ENCODE measurements at places on chromosomes 6 and 20.

DNA sequence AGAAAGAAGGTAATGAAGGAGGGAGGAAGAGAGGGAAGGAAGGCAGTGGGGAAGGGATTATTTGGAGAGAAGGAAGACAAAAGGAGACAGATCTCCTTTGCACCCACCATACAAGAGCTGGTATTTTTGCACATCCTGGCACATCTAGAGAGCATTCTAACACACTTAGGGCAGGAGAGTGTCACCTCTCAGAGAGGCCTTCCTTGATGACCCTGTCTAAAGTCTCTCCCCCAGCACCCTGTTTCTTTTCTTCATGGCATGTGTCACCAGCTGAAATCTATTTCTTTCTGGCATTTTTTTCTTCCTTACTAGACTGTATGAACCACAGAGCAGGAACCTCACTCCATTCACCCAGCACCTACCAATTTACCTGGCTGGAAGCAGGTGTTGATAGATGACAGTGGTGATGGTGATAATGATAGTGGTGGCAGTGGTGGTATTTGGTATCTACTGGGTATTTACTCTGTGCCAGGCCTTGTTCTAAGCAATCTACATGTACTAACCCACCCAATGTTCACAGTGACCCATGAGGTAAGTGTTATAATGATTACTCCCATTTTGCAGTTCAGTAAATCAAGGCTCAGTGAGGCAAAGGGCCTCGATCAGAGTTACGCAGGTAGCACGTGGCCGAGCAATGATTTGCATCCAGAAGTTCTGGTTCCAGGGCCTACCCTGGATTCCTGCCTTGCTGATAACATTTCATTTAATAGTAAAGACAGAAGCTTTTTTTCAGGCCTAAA lies 131.8 kb downstream of the NFATC2 start:
- DNase-seq = no peak

- DNase-seq = no peak
Observed at GRCh38 chr20:50339466-50339901, 148.9 kb downstream of the CEBPB start.

DNA sequence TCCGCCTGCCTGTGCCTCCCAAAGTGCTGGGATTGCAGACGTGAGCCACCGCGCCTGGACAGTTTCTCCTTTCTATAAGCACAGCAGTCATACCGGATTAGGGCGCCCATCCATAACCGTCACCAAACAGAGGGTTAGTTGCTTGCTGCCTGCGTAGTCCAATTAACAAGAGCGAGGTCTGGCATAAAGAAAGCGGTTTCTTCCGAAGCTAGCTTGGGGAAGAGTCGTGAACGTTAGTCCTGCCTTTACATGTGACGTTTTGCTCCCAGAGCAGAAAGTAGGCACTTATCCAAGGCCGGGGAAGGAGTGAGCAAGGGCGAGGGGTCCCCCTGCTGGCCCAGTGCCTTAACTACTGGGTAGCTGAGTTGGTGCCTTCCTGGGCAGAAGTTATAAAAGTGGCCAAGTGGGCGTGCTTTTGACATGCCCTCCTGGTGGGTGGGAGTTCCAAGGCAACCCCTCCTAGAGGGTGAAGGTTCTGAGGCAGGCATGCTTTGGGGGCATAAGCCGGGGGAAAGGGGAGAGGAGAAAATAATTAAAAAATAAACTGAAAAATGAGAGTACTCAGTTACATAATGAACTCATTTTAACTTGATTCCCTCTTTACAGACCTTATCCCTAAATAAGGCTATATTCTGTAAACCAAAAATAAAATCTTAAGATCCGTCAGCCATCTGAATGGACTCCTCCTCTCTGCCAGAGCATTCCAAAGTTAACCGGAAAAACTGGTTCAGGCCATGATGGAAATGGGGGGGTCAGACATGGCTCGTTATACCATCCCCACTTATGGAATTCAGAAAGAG lies 88.0 kb downstream of the FAM217A start:
- peak; percentile 72 for DNase-seq

DNA sequence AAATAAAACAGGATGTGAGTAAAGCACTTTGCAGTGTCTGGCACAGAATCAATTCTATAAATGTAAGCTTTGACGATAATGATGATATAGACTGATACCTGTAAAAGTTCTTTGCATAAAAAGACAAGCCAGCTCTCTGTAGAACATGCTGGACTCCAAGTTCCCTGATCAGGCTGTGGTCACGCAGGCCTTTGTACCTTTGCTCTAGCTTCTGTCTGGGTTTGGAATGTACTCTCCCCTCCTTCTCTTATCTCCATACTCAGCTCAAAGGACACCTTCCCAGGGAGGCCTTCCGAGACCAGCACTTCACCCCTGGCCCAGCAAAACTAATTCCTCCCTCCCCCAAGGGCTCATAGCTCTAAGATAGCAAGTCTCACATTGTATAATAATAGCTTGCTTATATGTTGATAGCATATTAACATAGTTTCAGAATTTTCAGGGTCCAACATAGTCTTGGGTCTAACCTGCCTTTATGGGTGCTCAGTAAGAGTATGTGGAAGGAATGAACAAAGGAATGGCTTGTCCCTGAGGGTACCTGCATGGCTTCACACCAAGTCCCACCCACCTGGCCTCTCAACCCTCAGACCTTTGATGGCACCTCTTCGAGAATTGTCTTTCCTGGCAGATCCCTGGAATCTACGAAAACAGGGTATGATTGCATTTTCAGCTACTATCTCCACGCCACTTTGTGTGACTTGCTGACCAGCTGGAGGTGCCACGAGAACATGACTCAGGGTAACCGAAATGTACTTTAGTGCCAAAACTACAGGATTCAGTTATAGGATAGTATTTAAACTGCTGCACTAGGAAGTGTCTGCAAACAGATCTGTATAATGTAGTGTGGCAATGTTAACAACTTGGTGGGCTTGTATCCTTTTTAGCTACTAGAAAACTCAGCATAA lies 41.7 kb upstream of the PIM1 start:
- DNase-seq = no peak

DNA sequence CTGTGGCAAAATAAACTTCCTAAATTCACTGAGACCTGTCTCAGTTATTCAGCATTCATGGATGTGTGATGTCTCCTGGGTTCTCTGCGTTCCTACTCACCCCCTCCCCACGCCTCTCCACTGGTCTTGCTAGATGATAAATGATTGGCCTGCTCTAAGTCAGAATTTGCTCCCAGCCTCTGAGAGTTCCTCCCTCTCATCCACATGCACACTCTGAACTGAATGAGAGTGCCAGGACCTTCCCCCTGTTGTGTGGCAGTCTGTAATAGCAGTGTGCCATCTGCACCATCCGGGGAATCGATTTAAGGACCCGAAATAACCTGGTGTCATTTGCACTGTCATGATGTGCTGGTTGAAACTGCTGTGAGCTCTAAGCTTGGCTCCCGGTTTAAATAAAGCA lies 135.8 kb upstream of the AFDN start:
- no peak for DNase-seq

DNA sequence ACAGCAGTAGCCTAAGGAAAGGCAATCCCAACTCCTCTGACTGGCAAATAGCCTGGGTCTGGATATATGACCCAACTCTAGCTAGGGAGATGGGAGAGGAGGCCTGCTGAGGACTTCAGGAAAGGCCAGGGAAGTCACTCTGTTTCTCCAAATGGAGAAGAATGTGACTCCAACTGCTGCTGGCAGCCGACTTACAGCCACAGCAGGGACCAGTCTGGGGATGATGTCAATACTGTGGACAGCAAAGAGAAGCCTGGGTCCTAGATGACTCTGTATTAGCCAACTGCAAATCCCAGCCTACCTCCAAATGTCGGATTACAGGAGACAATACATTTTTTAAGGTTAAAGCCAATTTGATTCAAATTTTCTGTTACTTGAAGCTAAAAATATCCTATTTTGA lies 232.6 kb downstream of the FOXC1 start:
- DNase-seq = no peak

DNA sequence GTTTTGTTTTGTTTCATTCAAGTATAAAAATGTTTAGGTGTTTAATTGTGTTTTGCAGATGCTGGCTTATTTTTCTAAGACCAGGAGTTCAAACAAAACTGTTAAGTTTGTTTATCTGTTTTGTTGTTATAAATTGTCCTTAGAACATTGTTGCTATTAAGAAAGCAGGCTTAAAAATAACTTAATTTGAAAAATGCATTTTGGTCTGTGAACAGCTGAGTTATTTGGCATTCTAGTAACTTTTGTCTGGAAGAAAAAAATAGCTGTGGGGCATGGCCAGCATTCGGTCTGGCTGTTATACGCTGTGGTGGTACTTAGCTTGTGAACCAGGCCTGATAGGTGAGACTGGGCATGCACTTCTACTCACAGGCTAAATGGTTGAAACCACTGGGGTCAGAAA lies 37.8 kb downstream of the SLX4IP start:
- no peak for DNase-seq

GRCh38 chr6:108795122-108795521 lies 53.1 kb upstream of the ARMC2 start:
- DNase-seq = no peak

GRCh38 chr6:134094441-134094840 lies 42.0 kb upstream of the SLC2A12 start:
- DNase-seq = no peak

DNA sequence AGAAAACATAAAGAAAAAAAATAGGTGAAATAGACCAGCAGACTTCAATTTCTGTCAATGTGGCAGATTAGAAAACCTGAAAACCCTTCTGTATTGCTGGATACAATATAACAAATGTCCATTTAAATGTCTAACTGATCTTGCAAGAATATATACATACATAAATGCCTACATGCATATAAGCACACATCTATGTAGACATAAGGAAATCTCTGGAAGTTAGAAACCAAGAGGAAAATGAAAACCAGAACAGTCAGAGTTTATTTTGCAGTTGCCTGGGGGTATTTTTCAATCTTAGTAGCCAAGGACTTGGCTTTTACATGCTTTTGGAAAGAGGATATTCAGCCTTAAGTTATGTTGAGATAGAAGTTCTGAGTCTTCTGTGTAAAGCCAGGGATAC lies 184.0 kb downstream of the RPS12 start:
- DNase-seq = no peak

DNA sequence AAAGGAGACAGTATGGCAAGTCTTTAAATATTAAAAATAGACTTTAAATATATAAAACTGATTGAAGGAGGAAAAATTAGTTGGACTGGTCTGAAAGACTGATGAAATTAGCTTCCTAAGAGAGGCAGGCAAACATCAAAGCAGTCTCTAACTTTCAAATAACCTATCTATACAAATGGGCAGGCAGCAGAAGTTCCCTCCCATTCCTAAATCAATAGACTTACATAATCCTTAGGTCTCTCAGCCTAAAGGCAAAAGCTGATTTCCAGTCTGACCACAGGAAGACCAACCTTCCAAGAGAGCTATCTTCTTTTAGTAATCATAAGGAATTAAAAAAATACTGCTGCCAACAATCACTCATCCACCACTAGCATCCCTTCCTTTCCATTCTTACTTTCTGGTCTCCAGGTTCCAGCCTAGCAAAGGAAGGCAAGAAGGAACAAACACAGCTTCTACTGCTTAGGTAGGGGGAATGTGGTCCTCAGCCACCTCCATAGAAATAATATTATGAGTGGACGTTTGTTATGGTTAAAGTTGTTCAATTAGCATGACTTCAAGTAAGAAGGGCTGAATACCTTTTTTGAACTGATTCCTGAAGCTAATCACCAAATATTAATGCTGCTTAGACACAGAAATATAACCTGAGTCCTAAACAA lies 44.1 kb downstream of the SESN1 start:
- no peak for DNase-seq

- no peak for DNase-seq
Observed at GRCh38 chr20:34880215-34880850, 3.9 kb downstream of the ACSS2 start.

DNA sequence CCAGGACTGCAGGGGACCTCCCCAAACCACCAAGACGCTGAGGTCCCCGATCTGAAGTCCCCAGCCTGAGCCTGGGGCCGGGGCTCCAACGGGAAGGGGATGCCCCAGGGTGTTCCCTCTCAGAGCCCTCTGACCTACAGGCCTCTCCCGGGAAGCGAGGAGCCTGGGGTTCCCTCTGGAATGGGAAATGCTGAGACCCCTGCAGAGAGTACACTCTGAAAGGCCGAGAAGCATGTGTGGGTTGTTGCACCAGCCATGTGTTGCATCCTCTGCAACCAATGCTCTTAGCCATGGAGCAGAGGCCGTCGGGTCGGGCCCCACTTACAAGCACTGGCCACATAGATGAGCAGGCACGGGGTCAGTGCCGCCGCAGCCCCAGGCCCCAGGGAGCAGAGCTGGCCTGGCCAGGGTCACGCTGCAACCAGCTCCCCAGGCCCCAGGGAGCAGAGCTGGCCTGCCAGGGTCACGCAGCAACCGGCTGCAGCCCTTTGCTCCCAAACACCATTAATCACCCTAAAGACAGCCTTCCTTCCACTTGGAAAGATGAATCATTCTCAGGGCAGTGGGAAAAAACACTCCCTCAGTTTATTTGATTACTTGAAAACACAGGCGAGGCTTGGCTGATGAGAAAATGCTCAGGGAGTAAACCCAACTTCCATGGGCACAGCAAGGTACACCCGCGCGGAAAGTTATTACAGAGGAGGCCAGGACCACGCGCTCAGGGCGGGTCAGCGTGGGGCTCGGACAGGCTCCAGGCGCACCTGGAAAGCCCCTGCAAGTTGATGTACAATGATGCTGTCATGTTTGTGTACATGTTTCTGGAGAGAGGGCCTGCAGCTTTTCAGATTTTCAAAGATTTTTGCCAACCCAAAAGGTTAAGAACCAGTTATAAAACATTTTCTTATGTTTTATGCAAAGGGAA lies 78.0 kb upstream of the AFDN start:
- no peak for DNase-seq

DNA sequence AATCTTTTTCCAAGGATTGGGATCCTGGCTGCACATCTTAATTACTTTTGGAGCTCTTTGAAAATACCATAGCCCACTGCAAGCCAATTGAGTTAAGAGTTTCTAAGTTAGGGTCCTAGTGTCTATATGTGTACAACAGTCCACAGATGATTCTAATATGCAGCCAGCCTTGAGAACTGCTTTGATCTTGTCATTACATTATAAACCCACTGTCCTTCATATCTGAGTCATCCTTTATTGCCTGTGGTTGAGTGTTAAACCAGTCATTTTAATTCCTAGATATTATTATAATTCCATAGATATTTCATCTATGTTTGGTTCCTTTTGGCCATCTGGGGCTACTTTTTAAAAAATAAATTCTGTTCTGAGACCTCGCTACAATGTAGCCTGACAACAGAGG lies 24.1 kb downstream of the MCM8 start:
- DNase-seq = no peak

GRCh38 chr6:28565823-28566526 lies 40.3 kb downstream of the GPX5 start:
- DNase-seq = no peak

- no peak for DNase-seq
Observed at GRCh38 chr6:149275621-149276020, 41.9 kb upstream of the TAB2 start.

DNA sequence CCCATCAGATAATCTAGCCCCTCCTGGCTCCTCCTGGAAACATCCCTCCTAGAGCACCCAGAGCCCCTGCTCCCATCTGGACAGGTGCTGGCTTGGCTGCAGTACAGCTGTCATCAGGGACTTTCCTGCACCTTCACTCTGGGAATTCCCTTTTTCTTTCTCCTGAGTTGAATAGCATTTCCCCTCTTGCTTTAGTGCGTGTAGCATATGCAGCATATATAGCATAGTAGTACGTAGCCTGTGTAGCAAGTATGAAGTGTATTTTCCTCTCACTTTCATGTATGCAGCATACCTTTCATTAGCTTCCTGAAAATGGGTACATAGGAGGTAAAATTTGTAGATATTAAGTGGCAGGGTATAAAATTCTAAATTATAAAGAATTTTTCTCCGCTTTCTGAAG lies 352.9 kb downstream of the ESR1 start:
- no peak for DNase-seq
